ENCODE measurements at places on chromosomes 7 and 10. TPM values are rescaled to one million over a fixed set of nuclear protein-coding genes. Genes with fewer than 3 reads are reported as not detected.

- no peak for DNase-seq
Observed at GRCh38 chr7:13770305-13770704, 219.2 kb downstream of the ETV1 start.

DNA sequence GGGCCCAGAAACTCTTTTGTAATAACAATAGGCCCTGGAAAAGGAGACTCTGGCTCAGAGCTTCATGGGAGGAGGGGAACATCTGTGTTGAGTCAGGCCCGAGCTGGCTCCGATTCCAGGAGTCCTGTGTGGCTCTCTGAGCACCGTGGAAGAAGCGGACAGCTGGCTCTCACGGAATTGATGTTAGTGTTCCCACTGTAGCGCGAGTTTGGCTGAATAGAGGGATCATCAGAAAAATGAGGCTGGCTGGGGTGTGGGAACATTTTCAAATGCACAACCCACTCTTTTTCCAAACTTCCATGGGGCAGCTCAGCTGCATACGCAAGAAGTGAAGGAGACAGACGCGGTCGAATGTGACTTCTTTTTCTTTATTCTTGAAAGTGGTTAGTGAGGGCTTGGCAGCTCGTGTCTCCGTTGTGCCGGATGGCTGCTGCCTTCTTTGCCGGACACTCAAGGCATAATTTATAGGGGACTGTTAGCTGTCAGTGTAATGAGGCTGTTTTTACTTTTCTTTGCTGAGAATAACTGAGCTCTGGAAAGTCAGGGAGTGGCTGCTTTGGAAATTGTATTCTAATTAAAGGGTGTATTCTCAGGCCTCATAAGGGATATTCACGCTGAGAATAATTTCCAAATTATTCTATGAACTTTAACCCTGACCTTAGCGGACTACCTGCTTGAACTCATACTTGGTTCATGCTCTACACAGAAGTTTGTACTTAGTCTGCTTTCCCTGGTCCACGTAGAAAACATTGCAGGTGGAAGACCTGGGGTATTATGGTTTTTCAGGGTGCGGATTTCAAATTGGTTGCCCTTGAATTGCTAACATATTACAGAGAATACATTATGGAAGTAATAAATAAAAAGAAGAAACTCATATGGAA is 23.1 kb downstream of the MDFIC start:
- peak; percentile 62 for DNase-seq

The MYOZ1 gene
- polyA plus RNA-seq: 3.6 TPM

The HTR5A gene
- 2.1 TPM for polyA plus RNA-seq

DNA sequence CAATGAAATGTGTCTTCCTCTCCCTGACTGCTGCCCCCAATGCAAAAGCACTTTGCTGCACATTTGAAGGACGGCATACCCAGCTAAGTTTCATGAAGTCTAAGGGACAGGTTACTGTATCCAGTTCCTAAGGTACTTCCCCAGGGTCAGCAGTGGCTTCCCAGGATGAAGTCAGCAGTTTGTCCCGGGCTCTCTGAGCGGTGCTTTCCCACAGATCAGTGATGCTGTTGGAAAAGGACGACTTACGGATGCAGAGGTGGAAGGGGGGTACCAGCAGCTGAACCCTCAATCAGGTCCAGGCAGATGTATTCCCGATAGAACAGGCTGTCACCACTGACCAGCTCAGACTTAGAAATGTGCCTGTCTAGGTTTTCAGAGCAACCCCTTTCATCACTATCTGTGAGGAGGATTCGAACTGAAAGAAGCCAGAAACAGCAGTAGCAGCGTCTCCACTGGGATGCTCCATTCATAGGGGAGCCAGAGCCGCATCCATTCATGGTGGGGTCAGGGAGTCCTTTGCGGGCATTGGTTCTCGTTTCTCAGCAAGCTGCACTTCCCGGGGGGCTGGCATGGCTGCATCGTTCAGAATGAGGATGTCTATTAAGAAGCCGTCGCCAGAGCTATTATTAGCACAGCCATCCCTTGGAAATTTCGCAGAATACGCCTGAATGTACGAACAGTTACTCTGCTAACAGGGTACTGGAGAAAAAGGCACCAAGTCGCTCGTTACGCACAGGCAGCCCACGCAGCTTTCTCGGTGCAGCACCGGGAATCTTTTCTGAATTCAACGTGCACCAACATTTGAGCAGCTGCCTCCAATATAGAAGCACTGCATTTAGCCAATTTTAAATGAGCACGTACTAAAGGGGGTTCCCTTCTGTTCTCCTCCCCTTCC is 303.7 kb downstream of the PRPF18 start:
- peak; percentile 94 for DNase-seq

The TAC1 gene
- polyA plus RNA-seq: 0.83 TPM

DNA sequence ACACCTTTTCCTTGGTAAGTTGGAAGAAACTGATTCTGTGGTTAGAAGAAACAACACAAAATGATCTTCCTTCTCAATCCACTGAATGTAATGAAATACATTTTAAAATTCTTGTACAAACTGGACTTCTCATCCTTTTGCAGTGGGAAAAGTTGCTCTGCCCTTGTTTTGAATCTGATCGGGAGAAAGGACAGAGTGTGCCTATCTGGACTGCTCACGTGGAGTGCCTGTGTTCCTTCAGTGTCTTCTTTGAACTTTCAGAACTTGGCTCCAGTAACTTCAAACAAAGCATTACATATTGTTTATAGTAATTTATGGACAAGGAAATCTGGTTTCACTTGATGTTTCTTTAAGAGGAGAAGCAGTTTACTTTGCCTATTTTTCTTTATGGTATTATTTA is 17.1 kb downstream of the SLC26A3 start:
- no peak for DNase-seq

DNA sequence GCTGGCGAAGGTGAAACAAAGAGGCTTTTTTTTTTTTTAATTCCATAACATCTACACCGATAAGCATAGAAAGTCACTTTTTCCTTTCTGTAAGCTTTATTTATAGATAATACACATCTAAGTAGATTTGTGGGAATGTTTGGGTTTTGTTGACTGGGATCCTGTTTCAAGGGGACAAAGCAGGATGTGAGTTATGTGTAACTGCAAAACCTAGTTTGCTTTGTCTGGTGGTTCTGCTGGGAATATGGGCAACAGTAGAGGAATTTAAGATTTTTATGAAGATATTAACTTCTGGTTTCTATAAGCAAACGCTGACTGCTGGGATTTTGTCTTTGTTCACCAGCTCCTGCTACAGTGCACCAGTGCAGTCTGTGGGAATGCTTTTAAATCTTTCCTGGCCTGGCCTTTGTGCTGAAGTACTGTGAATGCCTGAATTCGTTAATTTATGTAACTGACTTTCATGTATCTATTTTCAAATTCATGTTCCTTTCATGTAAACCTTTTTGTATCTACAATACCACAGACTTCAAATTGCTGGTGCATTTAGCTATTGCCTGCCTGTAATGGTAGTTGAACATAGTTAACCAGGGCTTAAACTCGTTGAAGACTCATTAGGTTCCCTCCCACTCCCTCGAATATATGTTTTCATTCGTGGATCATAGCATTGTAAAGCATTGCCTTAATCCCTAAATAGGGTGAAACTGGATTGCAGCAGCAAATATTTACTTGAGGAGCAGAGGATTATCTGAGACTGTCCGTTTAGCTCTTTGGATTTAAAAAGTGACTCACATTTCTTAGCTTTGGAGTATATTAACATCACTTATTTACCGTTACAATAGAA is 1.5 kb downstream of the KLHL7 start:
- DNase-seq: peak; percentile 64

- DNase-seq: no peak
Observed at GRCh38 chr7:5265320-5266190, 17.2 kb upstream of the SLC29A4 start.

DNA sequence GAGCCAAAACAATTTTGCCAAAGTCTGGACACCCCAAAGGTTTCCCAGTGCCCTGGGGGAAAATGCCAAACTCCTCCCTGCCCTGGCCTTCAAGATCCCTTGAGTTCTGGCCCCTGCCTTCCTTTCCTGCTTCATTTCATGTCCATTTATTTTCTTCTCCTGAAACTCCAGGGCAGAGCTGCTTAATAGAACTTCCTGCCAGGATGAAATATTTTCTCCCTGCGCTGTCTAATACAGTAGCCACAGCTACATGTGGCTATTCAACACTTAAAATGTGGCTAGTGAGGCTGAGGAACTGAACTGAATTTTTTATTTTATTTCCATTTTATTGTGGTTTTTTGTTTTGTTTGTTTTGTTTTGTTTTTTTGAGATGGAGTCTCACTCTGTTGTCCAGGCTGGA is 49.6 kb downstream of the COL13A1 start:
- no peak for DNase-seq

DNA sequence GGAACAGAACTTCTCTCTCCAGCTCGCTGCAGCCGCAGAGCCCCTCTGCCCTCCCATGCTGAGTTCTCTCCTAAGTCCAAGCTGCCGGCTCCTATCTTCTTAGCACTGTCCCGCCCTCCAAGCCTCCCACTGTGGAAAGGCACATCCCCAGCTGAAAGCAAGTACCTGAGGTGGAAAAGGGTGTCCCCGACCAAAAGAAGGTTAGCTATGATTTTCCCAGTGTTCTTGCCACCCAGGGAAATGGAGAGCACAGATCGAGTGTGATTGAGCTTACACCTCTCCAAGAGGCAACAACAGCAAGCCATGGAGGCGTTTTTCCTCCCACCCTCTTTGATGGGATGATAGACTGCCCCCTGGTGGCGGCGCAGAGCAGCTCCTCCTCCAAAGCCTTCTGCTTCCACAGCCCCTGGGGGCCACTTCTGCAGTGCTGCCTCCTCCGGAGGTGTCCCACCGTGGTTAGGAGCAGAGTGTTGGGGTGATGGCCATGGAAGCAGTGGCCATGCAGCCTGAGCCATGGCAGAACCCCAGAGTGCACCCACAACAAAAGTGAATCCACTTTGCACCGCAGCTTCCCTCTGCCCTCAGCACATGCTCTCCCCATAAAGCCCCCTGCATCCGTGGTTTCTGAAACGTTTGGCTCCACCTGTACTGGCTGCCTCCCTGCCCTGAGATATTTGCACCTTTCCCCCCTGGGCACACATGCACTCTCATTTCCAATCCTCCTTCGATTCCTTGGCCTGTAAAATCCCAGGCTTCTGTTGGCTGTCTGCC is 143.1 kb upstream of the STK17A start:
- peak; percentile 41 for DNase-seq

- peak; percentile 30 for DNase-seq
Observed at GRCh38 chr10:22345301-22346095, at the start of gene SPAG6. Gene SPAG6 (plus strand): TSS chr10:22345496. CDS start chr10:22345612, 116 bp downstream.

The C7orf33 gene
- not detected for polyA plus RNA-seq

GRCh38 chr7:55077561-55078410 is 59.0 kb downstream of the EGFR start:
- DNase-seq: no peak

GRCh38 chr10:71912431-71912830 is 51.8 kb upstream of the CHST3 start:
- DNase-seq: no peak

DNA sequence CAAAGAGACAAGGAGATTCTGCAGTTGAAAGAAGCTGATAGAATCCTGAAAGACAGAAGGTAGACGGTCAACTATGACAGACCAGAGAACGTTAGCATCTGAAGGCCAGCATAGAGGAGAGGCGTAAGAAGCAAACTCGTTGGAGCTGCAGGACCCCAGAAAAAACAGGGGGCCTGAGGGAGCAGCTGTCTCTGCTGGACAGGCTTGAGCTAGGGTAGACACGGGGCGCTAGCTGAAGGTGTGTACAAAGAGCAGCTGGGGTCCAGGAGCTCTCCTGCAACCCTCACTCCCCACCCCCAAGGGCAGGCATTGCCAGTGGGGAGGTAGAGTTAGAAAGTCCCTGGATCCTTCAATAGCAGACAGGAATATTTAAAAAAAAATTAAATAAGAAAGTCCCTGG is 14.6 kb upstream of the GDI2 start:
- DNase-seq: no peak

The POMZP3 gene
- 57.2 TPM for polyA plus RNA-seq

DNA sequence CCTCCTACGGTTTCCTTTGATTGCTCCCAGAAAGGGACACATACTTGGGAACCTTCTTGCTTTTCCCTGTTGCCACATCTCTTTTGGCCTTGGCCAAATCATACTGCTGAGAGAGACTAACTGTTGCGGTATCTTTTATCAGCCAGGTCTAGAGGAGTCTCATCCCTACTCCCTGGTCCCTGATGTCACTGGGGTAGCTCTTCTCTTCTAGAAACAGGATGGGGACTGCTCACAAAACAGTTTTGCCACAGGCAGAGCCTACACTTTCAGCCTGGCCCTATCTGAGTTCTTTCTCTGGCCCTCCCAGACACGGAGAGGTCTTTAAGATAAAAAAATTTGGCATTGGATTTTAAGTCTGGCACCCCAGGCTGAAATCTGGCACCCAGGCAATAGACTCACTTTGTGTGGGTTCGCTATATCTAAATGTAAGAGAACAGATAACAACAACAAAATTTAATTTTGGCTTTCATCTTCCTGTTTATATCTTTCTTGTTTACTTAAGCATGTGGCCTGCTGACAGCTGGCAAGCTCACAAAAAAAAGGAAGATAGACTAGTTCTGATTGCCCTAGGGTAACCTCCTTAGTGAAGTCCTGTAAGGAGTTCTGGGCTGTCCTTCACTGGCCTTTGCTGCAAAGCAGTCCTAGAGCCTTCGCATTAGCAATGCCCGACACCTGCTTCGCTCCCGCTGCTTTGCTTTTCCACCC is 228.3 kb upstream of the NPVF start:
- DNase-seq: no peak

The ACTL6B gene
- 101 TPM for polyA plus RNA-seq

The MBL2 gene
- not detected for polyA plus RNA-seq

The CNPY1 gene
- polyA plus RNA-seq: 0.97 TPM

GRCh38 chr10:14602807-14603533 is 171.7 kb downstream of the FAM107B start:
- no peak for DNase-seq

The CDC14C gene
- not detected for polyA plus RNA-seq

The CTAGE8 gene
- 0.24 TPM for polyA plus RNA-seq

The LAMB4 gene
- not detected for polyA plus RNA-seq

The PLPP4 gene
- polyA plus RNA-seq: 4.6 TPM

The TSPAN33 gene
- polyA plus RNA-seq: 15.1 TPM

DNA sequence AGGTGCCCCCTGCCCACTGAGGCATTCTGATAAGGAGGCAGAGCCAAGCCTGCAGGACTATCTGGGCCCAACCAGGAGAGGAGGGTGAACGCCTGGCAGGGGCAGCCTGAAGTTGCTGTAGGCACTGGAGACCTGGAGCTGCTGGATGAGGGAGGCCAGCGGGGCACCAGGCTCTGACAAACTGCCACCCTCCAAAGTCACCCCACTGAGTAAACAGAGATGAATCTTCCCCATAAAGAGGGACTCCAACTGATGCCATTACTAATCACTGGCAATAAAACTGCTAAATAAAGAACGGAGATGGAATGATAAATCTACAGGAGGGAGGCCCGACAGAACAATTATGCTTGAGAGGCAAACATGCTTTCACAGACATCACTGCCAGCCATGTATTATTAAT is 44.2 kb downstream of the DRGX start:
- no peak for DNase-seq

GRCh38 chr7:35721288-35721687 is 26.4 kb upstream of the HERPUD2 start:
- DNase-seq: no peak

The EFCAB10 gene
- 0.51 TPM for polyA plus RNA-seq

- no peak for DNase-seq
Observed at GRCh38 chr7:142873281-142873784, 12.2 kb downstream of the TRPV6 start.

DNA sequence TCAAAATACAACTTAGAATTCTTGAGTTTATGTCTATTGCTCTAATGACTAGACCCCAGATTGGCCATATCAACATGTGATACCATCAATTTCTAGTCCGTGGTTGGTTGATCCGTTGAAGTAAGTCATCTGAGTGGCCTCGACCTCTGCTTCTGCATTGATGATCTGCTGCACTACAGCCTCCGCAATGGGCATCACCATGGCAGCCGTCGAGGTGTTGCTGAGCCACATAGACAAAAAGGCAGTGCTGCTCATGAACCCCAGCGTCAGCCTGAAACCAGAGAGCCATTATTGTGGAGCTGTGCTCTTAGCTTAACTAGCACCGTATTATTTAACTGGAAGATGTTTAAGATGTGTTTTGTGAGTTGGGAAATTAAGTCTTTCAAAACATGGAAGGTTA is 30.7 kb downstream of the SLC13A1 start:
- no peak for DNase-seq
